ENCODE measurements at places on chromosomes 11 and 22.

DNA sequence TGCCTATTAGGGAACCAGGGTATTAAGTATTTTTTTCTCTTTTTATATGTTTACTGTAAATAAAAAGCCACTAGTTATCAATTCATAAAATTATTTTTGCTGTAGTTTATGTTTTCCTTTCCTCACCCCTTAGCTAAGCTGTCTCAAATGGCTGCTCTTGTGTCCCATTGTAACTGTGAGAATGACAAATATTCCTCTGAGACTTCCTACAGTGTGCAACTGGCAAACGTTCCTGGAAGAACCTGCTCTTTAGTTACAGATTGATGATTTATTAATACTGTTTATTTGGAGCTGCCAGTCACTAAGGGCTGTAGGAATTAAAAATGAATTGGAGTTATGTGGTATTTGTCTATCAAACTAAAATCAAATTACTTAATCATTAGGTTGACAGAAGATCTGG, 675.4 kb upstream of the ARHGAP42 start:
- no peak for DNase-seq

DNA sequence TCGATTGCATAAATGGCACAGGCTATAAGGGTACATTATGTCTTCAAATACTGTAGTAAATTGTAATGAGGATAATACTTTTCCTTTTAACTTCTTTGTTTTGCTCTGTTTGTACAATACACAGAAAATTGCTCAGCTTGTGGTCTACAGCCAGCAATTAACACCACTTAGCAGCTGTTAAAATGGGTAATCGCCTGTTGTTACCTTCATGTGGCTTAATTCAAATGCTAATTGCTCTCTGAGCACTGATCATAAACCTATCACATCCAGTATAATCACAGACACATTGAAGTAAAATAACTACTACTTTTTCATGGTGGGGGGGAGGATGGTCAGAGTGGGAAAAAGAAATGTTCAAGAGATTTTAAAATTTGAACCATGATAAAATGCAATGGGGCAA, 1164.1 kb upstream of the CNTN5 start:
- no peak for DNase-seq

DNA sequence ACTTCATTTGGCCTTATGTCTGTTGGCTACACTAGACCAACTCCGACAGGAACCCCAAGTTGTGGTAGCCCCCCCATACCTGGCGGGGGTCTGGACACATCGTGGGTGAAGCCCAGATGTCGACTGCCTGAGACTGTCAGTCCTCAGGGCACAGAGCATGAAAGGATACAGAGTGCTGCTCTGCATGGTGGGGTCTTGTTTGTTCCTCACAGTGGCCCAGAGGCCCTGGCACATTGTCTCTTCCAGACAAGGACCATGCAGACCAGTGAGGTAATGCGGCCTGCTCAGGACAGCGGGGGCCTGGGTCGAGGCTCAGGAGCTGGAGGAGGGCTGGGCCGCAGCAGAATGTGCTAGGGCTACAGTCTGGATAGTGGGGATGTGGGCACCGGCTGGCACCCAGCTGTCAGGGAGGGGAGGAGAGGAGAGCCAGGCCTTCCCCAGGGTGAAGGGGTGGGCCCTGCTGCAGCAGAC, 14.6 kb downstream of the CAPN5 start:
- DNase-seq = no peak

GRCh38 chr11:79045800-79046304, 395.0 kb downstream of the TENM4 start:
- DNase-seq = no peak

GRCh38 chr11:22478169-22478568, 140.0 kb downstream of the SLC17A6 start:
- DNase-seq = no peak

All from stimulated activated CD4-positive, alpha-beta T cell treated with anti-CD3 and anti-CD28 coated beads, Interleukin-2, amount 100 ng/mL, for 24 hours (primary cell).